ENCODE measurements at places on chromosomes 7 and 10.

DNA sequence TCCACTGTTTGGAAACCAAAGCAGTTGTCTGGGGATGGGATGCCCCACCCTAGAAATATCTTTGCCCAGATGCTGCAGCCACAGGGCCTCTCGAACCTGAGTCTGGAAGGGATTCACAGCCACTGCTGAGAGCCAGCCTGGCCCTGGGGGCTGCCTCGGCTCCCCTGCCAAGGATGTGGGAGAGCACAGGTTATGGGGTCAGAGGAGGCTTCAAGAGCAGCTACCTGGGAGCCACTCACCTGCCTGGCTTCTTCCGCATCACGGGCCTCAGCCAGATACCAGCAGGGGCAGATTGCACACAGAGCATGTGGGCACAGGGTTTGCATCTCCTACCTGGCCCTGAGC, 5.4 kb upstream of the PWWP2B start:
- DNase-seq: no peak

DNA sequence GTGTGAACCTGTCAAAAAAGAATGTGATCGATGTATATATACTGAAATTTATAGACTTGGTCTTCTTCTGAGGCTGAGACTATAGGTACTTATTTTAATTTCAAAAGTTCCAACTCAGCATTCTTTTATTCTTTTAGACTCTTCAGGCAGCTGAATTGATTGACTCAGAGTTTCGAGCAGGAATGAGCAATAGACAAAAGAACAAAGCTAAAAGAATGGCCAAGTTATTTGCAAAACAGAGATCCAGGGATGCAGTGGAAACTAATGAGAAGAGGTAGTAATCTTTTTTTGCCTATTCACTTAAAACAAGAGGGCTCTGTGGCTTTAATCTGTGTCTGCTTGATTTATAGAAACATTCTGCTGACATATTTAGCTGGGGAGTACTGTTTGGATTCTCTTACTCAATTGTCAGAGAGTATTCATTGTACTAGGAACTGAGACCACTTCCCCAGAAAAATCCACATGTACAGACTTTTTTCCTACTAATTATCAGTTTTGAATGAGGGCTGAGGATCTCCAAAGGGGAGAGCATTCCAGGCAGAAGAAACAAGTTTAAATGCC, 30.1 kb downstream of the BTAF1 start:
- DNase-seq: no peak

DNA sequence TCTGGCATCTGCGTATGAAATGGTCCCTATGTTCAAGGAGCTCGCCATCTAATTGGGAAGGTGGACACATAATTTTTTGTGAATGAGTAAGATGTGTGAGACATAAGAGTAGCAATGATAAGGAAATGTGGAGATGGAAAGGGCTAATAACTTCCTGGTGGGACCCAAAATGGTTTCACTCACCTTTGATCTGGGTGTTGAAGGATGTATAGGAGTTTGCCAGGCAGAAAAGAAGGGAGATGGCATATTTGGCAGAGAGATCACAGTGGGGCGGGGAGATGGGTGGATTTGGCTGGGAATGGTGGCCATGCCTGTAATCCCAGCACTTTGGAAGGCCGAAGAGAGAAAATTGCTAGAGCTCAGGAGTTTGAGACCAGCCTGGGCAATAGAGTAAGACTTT, 4.5 kb downstream of the POP7 start:
- no peak for DNase-seq

GRCh38 chr10:99389729-99390480, 40.5 kb downstream of the GOT1 start:
- no peak for DNase-seq

DNA sequence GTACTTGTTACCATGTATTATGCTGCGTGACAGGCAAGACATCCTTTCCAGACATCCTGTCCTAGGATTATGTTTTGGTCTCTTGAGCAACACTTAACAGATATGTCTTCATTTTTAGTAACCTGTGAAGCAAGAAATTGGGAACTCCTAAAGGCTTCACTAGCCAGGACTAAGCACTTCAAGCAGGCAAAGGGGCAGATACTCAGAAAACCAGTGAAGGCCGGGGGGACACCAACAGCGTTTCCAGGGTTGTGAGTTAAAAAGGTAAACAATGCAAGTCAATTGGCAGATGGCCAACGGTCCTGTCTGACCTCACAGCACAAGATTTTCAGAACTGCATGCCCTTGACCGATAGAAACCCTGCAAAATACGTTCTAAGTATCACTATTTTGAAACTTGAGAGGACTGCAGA, 77.6 kb upstream of the SFMBT2 start:
- DNase-seq: no peak

GRCh38 chr10:76399226-76399625, 967.8 kb downstream of the LRMDA start:
- no peak for DNase-seq

DNA sequence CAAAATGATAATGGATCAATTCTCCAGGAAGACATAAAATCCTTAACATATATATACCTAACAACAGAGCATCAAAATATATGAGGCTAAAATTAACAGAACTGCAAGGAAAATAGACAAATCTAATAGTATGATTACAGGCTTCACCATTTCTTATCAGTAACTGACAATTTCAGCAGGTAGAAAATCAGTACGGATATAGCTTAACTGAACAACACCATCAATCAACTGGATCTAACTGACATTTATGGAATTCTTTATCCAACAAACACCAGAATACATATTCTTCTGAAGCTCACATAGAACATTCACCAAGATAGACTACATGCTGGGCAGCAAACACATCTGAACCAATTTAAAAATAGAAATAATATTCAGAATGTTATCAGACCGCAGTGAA, 121.1 kb upstream of the CDC14C start:
- no peak for DNase-seq

DNA sequence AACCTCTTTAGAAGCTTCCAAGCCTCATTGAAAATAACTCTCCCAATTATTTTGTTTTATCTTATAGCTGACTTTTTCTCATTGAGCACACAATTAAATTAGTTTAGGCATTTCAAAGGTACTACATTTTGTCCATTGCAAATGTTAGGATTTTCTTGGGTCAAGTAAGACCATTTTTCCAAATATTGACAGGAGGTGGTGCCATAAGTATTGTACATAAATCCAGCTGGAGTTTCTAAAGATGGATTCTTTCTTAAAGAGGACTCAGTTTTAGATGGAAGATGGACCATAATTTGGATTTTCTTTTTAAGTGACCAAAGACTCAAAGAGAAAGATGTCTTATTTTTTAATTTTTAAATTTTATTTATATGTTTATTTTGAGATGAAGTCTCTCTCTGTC, 12.3 kb upstream of the OPN4 start:
- no peak for DNase-seq

DNA sequence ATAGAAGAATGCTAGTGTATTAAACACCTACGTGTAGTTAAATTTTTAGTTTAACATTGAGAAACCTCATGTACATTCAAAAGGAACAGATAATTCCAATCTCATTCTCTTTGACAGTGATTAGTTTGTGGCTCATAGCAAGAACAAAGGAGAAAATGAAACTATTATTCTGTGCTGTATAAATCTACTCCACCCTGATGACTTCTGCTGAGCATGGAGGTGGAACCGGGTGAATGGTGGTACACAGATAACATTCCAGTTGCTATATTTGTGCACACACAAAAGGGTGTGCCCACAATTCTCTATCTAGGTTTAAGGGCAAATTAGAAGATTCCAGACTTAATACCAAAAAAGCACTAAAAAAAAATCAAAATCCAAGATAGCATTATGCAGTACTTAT, 17.0 kb upstream of the RALA start:
- no peak for DNase-seq

DNA sequence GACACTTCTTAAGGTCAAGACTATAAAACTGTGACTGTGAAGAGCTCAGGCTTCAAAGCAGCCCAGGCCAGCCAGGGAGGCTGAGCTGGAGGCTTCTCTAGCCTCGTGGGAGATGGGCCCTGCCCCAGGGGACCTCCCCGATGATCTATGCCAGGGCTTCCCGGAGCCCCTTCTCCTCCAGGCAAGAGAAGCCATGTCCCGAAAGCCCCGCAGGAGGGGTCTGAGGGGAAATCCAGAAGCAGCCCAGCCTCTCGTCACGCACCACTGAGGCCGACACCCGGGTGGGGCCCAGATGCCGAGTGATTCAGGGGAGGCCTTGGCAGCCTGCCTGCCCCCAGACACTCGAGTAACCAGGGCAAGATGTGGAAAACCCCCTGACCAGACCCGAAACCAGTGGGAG, 63.7 kb downstream of the PROSER2 start:
- no peak for DNase-seq

- peak; percentile 30 for DNase-seq
Observed at GRCh38 chr10:3323865-3324498, 151.4 kb upstream of the PITRM1 start.

- DNase-seq: no peak
Observed at GRCh38 chr7:43039346-43039745, 73.1 kb upstream of the HECW1 start.
